Heart left ventricle (tissue), 16 donors: ENCODE measurements at places on chromosomes 3 and 15. TPM values are rescaled to one million over a fixed set of nuclear protein-coding genes. Genes with fewer than 3 reads are reported as not detected.

MYNN gene
- total RNA-seq: 10.5 TPM

IQCH gene
- 1.9 TPM for total RNA-seq

GNAT1 gene
- not detected for total RNA-seq

ASB14 gene
- 7.2 TPM for total RNA-seq

STRA6 gene
- total RNA-seq: not detected

BUB1B gene
- total RNA-seq: 0.55 TPM

ATP10A gene
- 2.3 TPM for total RNA-seq

CKMT1A gene
- total RNA-seq: 0.47 TPM

TEX55 gene
- not detected for total RNA-seq

LIPC gene
- total RNA-seq: 0.30 TPM

MTMR10 gene
- total RNA-seq: 14.4 TPM

SLC24A5 gene
- not detected for total RNA-seq

TPRG1 gene
- total RNA-seq: 1.3 TPM

GOLGA8T gene
- not detected for total RNA-seq

CPNE9 gene
- not detected for total RNA-seq
